AG08395 (cell line): ENCODE measurements at places on chromosomes 1 and 21.

DNA sequence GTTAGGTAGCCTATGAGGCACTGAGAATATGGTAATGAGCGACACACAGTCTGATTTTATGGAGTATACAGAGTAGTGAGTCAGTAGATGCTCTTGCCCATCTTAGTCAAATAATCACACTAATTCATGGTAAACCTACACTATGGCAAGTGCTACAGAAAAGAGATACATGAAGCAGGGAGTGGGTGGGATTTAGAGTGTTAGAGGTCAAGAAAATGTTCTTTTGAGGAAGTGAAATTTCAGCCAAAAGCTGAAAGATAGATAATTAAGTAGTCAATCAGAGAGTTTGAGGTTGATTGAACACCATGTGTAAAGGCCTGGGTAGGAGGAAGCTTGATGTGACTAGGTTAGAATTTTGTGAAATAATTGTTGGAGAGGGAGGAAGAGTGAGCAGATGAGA lies 14.7 kb downstream of the MDM4 start:
- DNase-seq = no peak

- DNase-seq = no peak
These were observed 26.9 kb downstream of the DAP3 start for GRCh38 chr1:155715777-155716176.

DNA sequence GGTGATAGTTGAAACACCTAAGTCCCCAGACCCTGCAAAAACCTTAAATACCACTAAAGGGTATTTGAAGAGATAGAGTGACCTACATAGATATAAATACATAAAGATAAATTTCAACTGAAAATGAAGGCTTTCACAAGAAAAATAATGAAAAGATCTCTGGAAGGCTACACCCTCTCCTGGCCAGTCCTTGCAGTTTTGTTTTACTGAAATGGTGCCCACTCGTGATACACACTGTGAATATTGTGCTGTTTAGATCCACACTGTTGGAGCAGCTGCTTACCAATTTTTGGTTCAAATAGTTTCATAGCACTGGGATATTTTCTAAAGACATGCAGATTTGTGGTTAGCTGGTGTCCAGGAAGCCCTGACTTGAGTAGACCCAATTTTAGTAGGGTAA lies 31.5 kb upstream of the RNF187 start:
- DNase-seq = no peak

- peak; percentile 11 for DNase-seq
These were observed 1.5 kb downstream of the GCLM start for GRCh38 chr1:93907718-93908117.

- DNase-seq = no peak
These were observed 134.3 kb downstream of the NR5A2 start for GRCh38 chr1:200161801-200162200.

GRCh38 chr1:215637041-215637573 lies 70.0 kb downstream of the KCTD3 start:
- DNase-seq = peak; percentile 66

DNA sequence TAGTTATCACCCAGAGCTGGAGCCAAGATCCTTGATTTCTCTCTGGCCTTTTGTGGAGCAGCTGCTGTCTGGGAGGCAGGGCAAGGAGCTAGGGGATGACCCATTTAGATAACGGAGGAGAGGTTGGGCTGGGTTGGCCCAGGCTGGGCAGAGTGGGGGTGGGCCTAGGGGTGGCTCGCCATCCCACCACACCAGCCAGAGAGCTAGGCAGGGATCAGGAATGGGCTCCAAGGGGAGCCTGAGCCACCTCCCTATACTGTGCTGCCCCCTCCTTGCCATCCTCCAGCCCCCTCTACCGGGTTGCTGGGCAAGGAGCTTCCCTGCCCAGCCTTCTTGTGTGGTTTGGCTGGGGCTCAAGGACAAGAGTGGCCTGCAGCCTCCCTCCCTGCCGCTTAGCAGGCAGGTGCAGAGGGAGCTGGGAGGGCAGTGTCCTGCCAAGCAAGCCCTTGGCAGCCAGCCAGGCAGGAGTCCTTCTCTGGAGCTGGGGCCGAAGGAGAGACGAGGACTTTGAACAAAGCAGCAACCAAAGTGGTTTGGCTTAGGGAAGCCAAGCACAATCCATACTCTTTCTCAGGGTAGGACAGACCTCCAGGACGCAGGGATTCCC lies 4.1 kb downstream of the NUAK2 start:
- DNase-seq = no peak

GRCh38 chr1:2523891-2524609 lies 2.3 kb downstream of the PANK4 start:
- no peak for DNase-seq

DNA sequence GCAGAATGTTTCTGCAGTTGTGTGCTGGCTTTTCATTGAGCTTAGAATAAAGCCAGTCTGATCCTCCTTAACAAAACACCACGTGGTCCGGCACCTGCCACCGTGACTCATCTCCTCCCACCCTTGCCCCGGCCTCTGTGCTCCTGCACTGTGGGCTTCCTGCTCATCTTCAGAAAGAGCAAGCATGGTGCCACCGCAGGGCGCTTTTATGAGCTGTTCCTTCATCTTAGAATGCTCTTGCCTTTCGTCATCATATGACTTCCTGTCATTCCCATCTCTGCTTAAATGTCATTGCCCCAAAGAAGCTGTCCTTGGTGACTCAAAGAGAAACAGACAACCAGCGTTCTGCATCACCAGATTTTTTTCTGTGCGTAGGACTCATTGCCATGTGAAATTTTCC lies 117.8 kb downstream of the HHAT start:
- DNase-seq = no peak

DNA sequence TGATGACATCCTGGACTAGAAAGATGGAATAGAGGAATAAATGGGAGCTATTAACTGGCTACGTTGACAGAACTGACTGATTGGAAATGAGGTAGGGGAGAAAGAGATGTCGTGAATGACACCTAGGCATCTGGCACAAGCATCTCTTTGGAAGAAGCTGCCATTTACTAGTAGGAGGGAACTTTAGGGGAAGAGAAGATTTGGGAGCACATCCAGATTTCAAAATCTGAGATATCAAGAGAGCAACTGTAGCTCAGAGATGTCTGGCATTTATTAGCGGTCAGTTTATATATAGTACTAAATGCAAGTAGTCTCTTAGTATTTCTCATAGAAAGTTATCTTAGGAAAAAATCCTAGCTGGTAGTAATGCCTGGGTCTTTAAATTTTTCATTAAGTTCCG lies 131.9 kb upstream of the C1orf105 start:
- DNase-seq = no peak

- DNase-seq = no peak
These were observed 1.7 kb upstream of the RASAL2 start for GRCh38 chr1:178091986-178092745.

- no peak for DNase-seq
These were observed 2.0 kb upstream of the RAB7B start for GRCh38 chr1:206005234-206005633.

DNA sequence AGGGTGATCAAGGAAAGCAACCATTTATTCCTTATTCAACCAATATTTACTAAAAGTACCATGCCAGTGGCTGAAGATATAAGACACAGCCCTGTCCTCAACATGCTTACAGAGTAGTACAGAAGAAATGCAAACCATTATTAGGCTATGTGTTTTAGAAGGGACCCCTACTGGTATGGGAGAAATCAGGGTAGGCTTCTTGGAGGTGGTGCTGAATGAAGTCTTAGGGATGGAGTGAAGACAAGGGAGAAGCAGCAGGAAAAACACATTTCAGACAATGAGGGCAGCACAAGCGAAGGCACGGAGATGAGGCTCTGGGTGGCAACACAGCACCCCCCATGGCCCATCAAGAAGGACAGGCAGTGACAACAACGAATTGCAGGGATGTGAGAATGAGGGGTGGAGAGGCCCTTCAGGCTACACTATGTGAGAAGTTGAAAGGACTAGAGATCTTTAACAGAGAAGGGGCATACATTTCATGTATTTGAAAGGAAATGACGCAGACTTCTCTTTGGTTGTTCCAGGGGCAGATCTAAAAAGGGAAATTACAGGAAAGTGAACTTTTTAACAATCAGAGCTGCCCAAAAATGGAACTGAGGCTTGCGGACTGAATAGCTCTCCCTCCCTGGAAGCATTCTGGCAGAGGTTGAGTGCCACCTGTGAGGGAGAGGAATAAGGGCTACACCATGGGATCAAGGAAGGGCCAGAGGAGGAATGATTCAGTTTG lies 16.8 kb upstream of the CD58 start:
- no peak for DNase-seq

DNA sequence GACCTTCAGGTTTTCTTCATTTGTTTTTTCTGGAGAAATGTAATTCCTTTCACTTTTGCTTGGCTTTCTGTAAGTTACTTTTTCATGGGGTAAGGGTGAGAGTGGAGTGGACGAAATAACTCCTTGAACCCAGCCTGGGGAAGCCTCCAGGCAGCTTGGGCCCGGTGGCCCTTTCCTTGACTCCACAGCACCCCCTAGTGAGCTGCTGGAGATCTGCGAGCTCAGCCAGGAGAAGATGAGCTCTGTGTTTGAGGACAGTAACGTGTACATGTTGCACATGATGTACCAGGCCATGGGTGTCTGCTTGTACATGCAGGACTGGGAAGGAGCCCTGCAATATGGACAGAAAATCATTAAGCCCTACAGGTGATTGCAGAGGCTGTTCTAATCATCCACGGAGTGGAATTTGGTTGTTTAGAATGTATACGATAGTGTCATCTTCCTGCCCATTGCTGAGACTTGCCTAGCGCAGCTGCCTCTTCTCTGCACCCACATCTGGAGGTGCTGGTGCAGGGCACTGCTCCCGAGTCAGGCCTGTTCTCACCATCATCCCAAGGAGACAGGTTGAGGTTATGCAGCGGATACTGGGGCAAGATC lies 51.0 kb downstream of the SMYD2 start:
- DNase-seq = peak; percentile 70

DNA sequence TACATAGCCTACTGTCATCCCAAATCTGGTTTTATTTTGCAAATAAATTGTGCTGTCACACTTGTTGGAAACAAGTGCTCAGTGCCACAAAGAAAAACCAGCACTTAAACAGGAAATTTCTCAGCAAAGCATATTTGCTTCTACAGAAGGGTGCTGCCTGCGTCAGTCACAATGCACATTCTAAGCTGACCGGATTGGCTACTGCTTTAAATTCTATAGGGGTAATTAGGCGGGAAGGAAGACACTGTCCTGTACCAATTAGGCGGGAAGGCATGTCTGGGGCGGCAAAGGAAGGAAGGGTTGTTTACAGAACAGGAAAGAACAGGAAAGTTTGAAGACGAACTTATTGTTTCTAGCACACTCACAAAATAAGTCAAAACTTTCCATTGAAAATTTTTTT lies 2.8 kb downstream of the IFI16 start:
- no peak for DNase-seq

GRCh38 chr1:160428655-160429054 lies 28.3 kb downstream of the VANGL2 start:
- DNase-seq = peak; percentile 69

DNA sequence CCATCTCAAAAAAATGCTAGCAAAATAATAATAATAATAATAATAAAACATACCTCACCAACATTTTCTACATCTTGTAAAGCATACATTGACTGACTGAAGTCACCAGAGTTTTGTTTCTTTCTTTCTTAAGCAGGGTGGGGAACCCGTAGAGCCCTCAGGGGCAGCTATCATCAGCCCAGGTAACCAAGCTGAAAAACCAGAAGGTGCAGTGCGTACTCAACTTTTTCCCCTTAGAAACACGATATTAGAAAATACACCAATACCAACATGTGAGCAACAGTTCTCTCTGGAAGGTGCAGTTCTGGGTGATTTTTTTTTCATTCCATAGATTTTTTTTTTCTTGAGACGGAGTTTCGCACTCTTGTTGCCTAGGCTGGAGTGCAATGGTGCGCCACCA lies 54.3 kb upstream of the LGALS8 start:
- DNase-seq = no peak

DNA sequence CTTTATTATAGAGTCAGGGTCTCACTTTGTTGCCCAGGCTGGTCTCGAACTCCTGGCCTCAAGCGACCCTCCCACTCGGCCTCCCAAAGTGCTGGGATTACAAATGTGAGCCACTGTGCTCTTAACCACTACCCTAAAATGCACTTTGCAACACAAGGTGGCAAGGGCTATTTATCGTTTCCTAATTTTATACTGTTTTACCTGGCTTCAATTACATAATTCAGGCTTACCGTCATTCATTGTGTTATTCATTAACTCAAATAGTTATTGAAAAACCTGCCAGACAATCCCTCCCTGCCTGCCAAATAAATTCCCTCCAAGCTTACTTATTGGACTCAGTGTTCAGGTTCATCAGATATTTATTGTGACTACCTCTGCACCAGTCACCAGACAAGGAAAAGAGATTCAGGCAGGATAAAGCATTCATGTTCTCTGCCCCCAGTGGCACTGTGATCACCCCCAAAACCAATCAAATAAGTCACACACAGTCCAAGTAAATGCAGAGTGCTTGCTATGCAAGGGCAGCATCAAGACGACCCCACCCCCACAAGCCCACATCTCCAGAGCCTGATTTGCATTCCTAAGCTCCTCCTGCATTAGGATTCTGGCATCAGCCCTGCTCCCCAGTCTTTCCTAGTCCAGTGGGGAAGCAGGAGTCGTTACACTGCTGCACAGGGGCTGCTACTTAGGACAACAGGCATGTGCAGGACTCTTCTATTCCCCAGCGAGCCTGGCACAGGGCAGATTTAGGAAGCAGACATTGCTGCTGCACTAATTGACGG lies 8.1 kb downstream of the PAQR7 start:
- DNase-seq = no peak

DNA sequence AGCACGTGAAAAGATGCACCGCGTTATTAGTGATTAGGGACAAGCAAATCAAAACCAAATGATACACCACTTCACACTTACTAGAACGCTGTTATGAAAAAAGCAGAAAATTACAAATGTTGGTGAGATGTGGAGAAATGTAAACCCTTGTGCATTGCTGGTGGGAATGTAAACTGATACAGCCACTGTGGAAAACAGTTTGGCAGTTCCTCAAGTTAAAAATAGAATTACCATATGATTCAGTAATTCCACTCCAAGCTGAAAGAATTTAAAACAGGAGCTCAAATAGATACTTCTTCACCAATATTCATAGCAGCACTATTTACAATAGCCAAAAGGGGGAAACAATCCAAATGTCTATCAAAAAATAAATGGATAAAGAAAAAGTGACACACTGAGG lies 10.3 kb upstream of the EVI5 start:
- DNase-seq = no peak

DNA sequence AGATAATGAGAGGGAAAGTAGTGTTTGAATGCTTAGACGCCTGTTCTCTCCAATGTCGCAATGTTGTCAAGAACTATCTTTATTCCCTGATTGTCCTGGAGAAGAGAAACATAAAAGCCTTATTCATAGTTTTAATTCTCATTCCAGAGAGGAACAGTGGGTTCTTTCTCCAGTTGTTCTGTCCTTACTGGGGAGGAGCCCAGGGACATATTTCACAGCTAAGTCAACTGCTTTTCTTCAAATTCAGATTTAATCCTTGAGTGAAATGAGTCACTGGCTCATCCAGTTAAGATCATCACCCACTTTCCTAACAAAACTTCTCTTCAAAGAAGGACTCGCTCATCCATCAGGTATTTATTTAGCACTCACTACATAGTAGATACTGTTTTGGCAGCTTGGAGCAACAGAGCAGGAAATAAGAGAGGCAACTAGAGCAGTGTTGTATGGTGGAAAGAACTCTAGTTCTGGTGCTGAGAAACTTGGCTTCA lies 365.7 kb upstream of the USP24 start:
- DNase-seq = peak; percentile 84
